ENCODE measurements at places on chromosomes 4 and X. TPM values are rescaled to one million over a fixed set of nuclear protein-coding genes. Genes with fewer than 3 reads are reported as not detected.
A peak's percentile ranks its signal among the peaks of the same experiment; 100 is the strongest.

- ATAC-seq: no peak
Observed at GRCh38 chrX:39948582-39948981, 149.2 kb downstream of the BCOR start.

DNA sequence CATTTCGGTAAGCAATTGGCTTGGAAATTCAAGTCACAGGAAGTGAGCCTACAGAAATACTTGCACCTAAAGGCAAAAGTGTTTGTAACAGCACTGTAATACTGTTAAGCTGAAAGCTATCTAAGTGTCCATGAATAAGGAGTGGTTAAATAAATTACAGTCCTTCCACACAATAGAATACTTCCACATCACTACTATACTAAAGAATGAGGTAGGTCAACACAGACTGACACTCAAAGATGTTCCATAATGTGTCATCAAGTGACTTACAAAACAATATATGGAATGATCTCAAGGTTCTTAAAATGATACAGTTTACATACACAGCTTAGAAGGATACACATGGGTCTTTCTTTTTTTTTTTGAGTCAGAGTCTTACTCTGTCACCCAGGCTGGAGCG lies 27.0 kb downstream of the SLC10A6 start:
- peak; percentile 5 for ATAC-seq

- ATAC-seq: no peak
Observed at GRCh38 chr4:85672959-85673358, 198.0 kb downstream of the ARHGAP24 start.

DNA sequence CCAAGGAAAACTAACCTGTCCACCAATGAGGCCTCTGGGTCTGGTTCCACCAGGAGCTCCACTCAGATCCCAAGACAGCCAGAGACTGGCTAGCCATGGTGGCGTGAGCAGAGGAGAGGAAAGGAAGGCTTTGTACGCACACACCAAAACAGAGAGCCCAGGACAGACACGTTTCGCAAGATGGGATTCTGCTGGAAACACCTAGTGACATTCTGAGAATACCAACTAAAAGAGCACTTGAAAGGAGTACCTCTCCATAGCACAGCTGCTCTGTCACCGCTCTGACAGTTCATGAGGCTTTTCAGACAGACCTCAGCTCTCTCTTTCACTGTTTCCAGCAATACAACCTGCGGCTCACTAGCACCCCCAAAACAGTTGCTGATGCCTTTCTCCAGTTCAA lies 105.0 kb downstream of the SH3KBP1 start:
- ATAC-seq: no peak

- no peak for ATAC-seq
Observed at GRCh38 chr4:174763454-174764104, 65.5 kb downstream of the GLRA3 start.

DNA sequence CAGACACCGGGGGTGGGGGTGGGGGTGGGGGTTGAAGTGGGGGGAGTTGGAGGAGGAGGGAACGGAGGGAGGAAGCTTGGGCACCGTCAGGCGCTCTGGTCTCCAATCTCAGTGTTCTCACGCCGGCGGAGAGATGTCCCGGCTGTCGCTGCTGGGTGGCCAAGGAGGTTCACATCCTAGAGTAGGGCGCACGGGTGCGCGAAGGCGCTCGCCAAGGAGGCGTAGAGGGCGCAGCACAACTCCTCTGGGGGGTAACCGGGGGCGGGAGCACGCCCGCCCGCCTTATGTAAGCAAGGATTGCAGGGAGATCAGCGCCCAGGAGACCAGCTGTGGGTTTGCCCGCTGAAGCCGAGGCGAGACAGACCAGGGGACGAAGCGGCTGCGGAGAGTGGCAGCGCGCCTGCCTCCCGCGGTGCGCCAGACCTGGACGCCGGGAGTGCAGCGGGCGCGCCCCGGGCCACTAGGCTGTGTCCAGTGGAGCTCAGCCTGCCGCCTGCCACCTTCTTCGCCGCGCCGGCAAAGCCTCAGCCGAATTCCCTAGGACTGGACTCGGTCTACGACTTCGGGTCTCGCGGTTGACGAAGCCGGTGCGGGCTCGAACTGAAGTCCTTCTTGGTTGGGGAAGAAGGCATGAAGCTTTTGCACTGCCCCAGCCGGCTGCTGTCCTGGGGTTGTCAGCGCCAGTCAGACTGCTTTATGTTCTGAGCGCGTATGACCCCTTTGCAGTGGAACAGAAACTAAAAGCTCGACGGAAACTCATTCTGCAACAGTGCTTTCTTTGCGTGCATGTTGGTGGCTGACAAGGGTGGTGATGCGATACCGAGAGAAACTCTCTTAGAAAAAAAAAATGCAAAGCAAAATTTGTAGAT lies 707 bp upstream of the UNC5C start:
- ATAC-seq: peak; percentile 84

DNA sequence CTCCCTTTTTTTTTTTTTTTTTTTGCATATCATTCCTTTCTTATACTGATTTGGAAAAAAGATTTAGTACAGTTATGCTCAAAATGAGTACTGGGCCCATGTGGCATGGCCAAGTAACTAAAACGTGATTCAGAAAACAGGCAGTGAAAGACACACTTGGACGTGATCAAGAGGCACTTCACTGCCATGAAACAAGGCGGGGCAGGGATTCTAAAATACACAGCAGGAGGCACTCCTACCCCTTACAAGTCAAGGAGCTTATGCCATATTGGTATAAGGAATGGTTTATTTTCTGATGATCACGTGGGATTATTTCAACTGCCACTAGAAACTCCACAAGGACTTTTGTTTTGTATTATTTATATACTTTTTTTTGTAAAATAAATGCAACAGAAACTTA lies 72.0 kb downstream of the CHST7 start:
- ATAC-seq: no peak

- ATAC-seq: no peak
Observed at GRCh38 chr4:41504167-41504818, 33.7 kb upstream of the LIMCH1 start.

DNA sequence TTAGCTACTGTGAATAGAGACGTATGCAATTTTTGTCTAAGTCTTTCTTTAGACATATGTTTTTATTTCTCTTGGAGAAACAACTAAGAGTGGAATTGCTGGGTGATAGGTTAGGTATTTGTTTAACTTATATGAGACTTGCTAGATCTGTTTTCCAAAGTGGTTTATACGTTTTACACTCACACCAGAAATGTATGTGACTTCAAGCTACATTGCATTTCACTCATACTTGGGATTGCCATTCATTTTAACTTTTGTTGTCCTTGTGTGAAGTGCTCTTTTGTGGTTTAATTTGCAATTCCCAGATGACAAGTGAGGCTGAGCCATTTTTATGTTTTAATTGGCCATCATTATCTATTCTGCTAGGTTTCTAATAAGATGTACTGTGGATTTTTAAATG lies 817.2 kb downstream of the GLUD2 start:
- no peak for ATAC-seq

GRCh38 chr4:57151481-57151880 lies 41.3 kb upstream of the IGFBP7 start:
- no peak for ATAC-seq

DNA sequence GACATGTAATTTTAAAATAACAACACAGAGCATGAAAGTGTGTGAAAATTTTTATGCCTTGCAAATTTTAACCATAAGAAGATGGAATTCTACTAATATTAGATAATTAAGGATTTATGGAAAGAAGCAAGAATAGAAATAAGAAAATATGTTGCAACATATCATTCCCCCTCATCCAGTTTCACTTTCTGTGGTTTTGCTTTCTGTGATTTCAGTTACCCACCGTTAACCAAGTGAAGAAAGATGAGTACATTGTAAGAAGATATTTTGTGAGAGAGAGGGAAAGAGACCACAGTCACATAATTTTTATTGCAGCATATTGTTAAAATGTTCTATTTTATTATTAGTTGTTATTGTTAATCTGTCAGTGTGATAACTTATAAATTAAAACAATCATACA lies 77.9 kb downstream of the ADAM29 start:
- ATAC-seq: no peak

DNA sequence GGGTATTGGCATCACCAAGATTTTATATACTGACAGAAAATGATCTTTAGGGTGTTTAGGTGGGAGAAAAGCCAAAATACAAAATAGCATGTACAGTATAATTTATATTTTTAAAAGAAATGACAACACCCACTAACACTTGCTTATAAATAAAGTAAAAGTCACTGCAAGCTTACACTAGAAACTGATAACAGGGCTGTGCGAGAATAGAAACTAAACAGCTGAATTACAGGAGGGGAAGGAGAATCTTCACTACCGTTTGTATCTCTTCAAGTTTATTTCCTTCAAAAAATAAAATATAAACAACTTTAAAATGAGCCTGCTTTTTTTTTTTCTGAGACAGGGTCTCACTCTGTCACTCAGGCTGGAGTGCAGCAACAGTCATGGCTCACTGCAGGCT lies 22.8 kb downstream of the GRSF1 start:
- ATAC-seq: no peak

DNA sequence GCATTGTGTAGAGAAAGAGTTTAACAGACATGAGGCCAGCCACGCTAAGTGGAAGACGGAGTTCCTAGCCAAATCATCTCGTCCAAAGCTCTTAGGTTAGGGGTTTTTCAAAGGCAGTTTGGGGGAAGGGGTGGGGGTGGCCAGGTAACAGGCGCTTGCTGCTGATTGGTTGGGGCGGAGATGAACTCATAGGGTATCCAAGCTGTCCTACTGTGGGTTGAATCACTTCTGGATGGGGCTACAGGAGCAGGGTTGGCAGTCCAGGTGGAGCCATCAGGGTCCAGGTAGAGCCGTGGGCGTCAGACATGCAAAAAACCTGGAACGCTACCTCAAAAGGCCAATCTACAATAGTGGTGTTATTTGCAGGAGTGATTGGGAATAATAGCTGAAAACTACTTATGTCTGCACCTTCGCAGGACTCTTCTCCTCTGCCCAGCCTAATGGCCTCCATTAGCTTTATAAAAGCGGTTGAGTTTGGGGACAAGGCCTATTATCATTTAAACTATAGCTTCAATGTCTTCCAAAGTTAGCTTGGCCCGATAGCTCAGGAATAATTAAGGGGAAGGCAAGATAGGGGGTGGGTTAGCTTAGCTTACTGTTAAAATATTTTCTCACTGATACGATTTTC lies 579.6 kb downstream of the NLGN4X start:
- ATAC-seq: no peak

DNA sequence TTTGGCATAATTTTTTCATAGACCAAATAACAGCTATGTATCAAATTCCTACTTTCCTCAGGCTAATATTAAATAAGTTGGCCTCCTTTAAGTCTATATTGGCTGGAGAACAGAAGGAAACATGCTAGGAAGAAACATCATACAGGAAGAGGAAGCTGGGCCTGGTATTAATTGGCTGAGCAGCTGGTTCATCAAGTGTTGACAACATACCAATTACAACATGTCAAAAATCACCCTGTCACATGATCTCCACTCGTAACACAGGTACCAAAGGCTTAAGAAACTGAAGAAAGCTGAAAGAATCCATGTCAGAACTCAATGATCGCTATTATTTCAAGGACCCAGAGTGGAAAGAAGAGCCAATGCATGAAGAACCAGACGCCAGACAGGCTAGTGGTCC lies 10.5 kb downstream of the WDFY3 start:
- no peak for ATAC-seq

DNA sequence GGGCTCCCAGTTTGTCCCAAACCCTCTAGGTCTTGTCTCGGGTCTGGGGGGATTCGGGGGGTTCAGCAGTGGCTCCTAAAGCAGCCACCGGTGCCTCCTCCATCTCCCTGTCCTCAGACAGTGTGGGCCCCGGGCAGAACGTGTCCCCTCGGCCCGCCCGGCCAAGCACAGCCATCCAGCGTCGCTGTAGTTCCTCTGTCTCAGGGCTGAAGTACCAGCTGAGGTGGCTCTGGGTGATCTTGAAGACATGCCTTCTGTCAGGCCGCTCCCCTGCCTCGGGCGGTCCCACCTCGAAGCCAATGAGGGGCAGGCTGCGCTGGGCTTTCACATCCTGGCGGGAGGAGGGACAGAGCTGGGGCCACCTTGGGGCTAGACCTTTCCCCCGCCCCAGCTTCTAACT lies 5.9 kb downstream of the TSR2 start:
- no peak for ATAC-seq

GRCh38 chr4:99062120-99062519 lies 26.5 kb downstream of the ADH5 start:
- no peak for ATAC-seq

GRCh38 chr4:140113653-140114052 lies 40.3 kb downstream of the MAML3 start:
- ATAC-seq: no peak

DNA sequence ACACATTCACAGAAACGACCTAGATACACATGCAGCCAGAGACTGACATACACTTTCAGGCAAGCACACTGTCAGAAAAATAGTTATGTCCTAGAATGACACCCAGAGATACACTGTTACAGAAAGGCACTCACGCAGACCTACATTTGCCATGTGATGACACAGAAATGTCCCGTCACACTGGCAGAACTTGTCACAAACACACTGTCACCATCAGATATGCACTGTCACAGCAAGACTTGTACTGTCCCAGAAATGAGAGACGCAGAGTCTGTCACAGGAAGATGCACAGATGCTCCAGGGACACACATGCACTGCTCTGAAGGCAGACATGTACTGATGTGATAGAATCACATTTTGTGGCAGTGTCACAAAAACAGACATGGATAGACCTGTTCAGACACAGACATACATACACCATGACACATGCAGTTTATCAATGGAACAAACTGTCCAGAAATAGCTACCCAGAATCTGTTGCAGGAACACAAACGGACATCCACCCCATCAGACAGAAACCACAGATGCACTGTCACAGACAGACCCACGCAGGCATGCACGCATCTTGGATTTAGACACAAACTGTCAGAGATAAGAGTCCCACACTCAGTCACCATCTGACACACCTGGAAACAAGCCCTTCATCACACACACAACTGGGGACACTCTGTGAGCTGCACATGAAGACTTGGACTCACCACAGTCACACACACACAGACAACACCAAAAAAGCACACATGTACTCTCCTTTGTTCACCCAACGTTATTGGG lies 1.3 kb upstream of the PIM2 start:
- peak; percentile 38 for ATAC-seq

LRIT3 gene
- total RNA-seq: 0.26 TPM

CC2D2A gene
- total RNA-seq: not detected

F8 gene
- 7.9 TPM for total RNA-seq

DOK7 gene
- not detected for total RNA-seq

MAPK10 gene
- 0.87 TPM for total RNA-seq

ADH1C gene
- total RNA-seq: not detected

KDR gene
- not detected for total RNA-seq

HSFX1 gene
- total RNA-seq: 0.50 TPM

CPXCR1 gene
- not detected for total RNA-seq

DKK2 gene
- not detected for total RNA-seq
